ENCODE measurements at places on chromosomes 7 and 10.

GRCh38 chr7:28395831-28396230, 16.5 kb upstream of the CREB5 start:
- no peak for DNase-seq

DNA sequence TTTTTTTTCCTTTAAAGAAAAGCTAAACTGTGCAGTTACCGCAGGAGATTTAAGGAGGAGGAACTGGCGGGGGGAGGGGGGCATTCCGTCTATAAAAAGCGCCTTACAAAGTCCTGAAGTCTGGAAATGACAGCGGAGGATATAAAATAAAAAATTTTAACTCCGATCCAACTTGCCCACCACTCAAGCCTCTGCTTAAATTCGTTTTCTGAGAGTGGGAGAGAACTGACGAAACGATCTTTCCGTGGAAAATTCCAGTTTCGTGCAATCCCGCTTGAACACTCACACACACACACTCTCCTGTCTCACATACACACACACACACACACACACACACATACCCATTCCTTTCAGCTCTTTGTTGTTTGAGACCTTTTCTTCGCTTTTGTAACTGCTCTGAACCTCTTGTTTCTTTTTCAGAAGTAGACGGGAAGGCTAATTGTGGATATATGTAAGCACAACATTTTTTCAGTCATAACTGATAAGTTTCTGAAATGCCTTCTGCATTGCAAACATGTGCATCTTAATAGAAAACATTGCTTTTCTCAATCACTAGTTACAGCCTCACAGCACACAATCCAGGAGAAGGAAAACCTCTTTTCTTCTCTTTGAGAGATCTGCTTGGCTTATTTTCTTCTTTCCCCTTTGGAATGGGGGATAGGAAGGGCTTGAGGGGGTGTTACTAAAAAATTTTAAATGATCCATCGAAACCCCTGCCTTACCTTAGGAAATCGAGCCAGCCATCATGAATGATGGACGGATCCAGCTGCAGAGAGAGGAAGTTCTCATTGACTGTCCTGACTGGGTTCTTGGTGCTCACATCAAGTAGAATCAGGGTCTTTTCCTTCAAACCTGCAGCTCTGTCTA, 628 bp downstream of the HPSE2 start:
- no peak for DNase-seq

GRCh38 chr7:29345590-29345989, 151.0 kb downstream of the CHN2 start:
- DNase-seq: no peak

- DNase-seq: no peak
These were observed 655.9 kb downstream of the SDK1 start for GRCh38 chr7:3956949-3957348.

GRCh38 chr10:57706016-57706415, 561.7 kb downstream of the IPMK start:
- no peak for DNase-seq

GRCh38 chr7:36038063-36038721, 114.9 kb upstream of the EEPD1 start:
- DNase-seq: no peak

GRCh38 chr7:51732116-51732515, 415.5 kb upstream of the COBL start:
- no peak for DNase-seq
